ENCODE measurements at places on chromosomes 5 and 9.

- DNase-seq, result peak; percentile 2
Measured at GRCh38 chr5:107570805-107571531, 99.8 kb downstream of the EFNA5 start.

DNA sequence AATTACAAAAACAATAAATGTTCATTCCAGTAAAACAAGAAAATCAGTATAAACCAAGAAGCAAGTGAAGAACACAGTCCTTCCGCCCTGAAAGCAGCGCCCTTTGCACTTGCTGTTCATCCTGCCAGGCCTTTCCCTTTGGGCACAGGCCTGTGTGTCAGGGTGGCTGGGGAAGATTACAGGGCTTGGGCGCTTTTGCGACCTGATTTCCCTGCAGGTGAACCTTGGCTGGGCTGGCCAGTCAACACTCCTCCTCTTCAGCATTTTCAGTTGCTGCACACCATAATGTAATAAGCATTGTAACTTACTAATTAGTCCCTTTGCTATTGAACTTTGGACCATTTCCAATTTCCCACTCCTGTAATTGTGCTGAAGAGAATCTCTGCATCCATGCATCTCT is 38.6 kb upstream of the TDRD7 start:
- DNase-seq, result peak; percentile 11

GRCh38 chr5:125775896-125776295 is 647.3 kb upstream of the GRAMD2B start:
- DNase-seq, result no peak

- no peak for DNase-seq
Measured at GRCh38 chr5:121377461-121377860, 474.2 kb upstream of the FTMT start.

DNA sequence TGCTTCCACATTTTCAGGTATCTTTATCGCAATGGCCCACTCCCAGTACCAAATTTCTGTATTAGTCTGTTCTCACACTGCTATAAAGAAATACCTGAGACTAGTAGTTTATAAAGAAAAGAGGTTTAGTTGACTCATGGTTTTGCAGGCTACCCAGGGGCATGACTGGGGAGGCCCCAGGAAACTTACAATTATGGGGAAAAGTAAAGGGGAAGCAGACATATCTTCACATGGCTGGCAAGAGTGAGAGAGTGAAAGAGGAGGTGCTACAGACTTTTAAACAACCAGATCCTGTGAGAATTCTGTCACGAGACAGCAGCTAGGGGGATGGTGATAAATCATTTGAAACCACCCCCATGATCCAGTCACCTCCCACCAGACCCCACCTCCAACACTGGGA is 238.2 kb upstream of the DMAC1 start:
- no peak for DNase-seq

DNA sequence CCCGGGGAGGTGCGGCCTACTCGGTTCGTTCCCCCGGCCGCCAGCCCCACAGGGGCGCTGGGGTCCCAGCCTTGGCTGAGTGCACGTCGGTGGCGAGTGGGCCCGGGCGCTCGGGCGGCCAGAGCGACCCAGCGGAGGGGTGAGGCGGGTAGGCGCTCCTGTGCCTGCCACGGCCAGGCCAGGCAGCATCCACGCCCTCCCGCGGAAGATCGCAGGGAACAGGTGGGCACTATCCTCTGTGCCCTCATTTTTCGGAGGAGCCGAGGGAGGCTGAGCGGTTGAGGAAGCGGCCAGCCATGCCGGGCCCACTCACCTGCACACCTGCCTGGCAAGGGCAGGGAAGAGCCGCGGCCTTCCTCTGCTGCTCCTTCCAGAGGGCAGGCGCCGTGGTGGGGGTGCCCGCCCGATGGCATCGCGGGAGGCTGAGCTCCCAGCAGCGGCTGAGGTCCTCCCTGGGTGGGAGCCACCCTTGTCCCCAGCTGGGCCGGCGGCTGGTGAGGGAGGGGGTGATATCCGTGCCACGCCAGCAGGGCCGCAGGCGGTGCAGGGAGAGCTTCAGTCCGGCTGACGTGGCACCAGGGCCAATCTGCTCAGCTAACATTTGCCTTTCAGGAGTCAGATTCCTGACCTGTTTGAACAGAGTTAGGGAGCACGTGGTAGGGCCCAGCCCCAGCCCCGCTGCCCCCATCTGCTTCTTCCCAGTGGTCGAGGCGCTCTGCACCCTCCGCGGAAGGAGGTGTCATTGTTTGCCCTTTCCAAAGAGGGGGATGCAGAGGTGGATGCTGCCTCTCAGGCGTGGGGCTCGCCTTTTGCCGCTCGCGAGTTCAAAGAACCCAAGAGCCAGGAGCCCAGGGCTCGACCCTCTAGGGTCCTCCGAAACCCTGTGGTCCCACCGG is 1.6 kb upstream of the SEC16A start:
- peak; percentile 7 for DNase-seq

DNA sequence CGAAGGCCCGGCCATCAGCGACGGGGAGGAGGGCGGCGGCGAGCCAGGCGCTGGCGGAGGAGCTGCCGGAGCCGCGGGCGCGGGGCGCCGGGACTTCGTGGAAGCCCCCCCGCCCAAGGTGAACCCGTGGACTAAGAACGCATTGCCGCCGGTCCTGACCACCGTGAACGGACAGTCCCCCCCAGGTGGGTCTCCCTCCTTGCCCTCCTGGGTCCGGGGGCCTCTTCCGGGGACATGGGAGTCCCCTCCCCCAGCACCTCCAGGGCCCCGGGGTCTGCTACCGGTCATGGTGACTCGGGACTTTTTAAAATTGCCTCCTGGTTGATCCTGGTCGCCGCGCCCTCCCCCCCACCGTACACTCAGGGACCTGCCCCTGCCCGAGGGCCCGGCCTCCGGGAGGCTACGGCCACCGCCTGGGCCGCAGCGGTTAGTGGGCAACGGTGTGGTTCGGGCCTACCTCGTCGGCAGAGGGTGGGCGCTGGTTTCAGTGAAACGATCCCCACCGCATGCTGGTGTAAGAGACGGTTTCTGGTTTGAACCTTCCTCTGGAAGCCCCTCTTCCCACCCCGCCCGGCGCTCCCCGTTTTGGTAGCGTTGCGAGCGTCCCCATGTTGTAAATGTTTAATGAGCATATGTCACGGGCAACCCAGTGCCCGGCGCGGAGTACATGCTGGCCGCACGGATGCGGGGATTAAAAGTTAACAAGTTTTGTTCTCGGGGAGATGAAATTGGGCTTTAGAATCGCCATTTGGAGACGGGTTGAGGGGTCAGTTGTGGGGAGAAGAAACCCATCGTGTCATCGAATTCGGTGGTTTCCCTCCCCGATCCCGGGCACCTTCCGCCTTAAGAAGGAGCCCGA is 1.1 kb downstream of the LARP1 start:
- no peak for DNase-seq

DNA sequence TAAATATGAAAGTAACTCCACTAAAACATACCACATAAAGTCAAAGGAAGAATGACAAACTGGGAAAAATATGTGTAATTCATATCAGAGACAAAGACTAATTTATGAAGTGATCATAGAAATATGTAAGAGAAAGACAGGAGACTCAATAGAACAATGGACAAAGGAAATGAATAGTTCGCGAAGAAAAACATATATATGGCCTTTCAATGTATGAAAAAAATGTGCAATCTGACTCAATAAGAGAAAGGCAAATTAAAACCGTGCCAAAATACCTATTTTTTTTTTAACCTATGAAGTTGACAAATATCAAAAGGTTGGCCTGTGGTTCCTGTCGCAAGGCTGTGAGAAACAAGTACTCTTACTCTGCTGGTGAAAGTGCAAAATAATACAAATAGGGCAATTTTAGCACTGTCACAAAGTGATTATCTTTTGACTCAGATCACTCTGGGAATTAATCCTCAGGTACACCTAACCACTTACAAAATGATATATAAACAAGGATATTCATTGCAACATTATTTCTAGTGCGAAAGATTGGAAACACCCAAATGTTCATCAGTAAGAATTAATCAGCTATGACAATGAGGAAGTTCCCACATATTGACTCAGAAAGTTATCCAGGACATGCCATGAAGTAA is 3.7 kb downstream of the C9 start:
- DNase-seq, result no peak

DNA sequence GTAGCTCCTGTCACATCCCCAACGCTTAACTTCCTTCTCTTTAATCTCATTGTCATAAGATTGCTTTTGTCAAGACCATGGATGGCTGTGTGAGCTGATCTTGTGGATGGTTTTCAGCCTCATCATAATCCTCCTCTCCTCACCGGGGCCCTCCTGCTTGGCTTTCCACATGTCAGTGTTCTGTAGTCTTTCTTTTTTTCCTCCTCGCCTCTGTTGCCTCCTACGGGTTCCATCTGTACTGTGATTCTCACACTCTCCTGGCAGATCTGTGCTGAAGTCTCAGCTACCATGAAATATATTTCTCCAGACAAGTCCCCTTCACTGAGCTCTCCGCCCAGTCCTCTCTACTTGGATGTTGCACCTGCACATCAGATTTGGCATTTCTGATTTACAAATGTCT is 34.9 kb upstream of the FAM120AOS start:
- no peak for DNase-seq

GRCh38 chr5:10518347-10518746 is 45.5 kb upstream of the ANKRD33B start:
- no peak for DNase-seq

DNA sequence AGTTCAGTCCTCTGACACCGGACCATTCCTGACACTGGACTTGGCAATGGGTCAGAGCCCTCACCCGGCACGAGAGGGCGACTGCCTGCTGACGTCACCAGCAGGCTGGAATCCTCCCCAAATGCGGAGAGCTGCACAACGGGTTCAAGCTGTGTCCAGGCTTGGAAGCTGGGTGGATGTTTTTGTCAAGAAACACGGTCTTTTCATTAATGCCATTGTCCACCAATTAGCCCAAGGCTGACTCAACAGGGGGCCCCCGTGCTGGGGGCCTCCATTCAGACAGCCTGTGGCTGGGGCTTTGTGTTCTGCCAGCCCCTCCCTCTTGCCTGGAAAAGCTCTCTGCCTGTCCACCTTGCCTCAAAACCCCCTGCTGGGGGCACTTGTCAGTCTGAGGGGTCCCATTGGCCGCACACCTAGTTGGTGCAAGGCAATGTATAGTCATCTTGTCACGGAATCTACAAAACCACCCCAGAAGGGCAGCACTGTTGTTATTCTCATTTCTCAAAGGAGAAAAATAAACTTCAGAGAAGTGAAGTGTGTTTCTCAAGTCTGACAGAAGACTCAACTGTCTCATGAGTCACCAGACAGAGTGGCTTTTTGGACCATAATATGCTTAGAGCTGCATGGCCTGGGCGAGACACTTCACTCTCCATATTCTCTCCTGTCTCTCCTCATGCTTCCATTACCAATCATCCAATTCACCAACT is 24.6 kb downstream of the NDUFA8 start:
- DNase-seq, result no peak

GRCh38 chr5:8478326-8478725 is 609.4 kb downstream of the MTRR start:
- no peak for DNase-seq

GRCh38 chr5:68344447-68345111 is 129.0 kb downstream of the PIK3R1 start:
- DNase-seq, result peak; percentile 36

- no peak for DNase-seq
Measured at GRCh38 chr5:107885601-107886000, 214.9 kb upstream of the EFNA5 start.

GRCh38 chr5:158737536-158738027 is 362.1 kb downstream of the EBF1 start:
- no peak for DNase-seq

DNA sequence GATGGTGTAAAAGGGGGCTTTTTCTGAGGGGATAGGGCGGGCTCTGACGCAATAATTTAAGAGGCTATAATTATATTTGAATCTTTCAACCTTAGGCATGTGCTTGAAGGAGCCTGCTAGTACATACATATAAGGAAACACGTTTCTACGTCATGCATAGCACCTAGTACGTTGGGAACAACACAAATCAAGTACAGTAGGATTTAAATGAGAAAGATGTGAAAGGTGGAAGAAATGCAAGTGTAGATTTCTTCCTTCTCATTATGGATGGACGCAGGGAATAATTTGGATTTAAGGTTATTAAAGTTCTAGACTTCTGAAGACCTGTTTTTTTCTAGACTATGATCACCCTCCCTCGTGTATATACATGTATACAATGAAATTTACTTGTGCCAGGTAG is 927 bp upstream of the CDO1 start:
- DNase-seq, result no peak

GRCh38 chr9:114081441-114082016 is 3.4 kb upstream of the AMBP start:
- no peak for DNase-seq

- no peak for DNase-seq
Measured at GRCh38 chr9:91162784-91163443, 198.8 kb downstream of the AUH start.

- no peak for DNase-seq
Measured at GRCh38 chr9:99054581-99054980, 50.3 kb upstream of the TGFBR1 start.

GRCh38 chr9:84668196-84669012 is 1.1 kb upstream of the NTRK2 start:
- peak; percentile 5 for DNase-seq

- DNase-seq, result no peak
Measured at GRCh38 chr9:36207016-36207415, 16.3 kb downstream of the CLTA start.

DNA sequence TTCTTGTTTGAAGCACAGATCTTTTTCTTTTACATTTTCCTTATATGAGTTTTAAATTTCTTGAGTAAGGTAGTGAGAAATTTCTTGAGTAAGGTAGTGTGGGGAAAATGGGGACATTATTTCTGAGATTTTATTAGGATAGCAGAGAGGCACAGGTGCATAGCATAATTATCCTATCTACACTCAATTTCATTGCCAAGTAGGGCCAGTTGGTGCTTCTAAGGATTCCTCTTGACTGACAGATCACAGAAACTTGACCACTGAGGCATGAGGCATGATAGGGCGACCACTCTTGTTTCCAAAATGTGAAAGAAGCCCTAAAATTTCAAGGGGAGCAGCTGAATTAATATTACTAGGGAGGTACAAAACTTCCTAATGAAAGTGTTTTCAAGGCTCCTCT is 31.4 kb upstream of the TMC1 start:
- no peak for DNase-seq

DNA sequence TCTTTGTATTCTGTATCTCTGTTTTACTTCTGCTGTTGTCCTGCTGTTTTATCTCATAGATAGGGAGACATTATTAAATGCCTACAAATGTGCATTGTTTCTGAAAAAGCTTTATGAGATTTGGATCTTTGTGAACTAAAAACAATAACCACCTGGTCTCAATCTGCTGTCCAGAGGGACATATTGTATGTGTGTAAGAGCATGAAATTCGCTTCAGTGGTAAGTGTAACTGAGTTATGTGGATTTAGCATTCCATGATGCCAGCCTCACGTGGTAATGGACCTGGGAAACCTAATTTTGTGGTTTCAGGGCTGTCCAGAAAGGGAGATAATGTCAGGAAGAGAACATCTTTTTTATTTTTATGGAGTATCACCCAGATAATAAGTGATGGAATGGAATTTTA is 119.3 kb downstream of the GDNF start:
- DNase-seq, result no peak
